ENCODE measurements at places on chromosomes 16 and 17. TPM values are rescaled to one million over a fixed set of nuclear protein-coding genes. Genes with fewer than 3 reads are reported as not detected.

The MRPL27 gene
- 66.7 TPM for total RNA-seq

GRCh38 chr17:39197380-39198185, at the start of gene CACNB1:
Gene CACNB1, minus strand, starts transcription at chr17:39197669. Its CDS starts 174 bp downstream, at chr17:39197495.
- DNase-seq, result peak; percentile 85

DNA sequence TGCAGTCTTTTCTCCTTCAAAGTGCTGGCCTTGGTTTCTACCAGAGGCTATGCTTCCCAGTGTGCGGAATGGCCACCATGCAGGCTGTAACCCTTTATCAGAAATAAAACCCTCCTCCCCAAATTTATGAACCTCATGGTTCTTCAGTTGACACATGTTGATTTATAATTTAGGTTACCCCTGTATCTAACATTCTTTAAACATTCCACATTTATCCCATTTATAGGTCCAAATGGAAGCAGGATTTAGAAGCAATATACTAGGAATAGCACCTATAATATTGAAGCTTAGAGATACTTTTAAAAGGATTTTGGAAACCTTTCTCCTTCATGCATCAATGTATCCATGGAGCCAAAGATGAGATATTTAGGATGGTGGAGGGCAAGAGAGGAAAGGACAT, 438.8 kb upstream of the C16orf82 start:
- DNase-seq, result no peak

DNA sequence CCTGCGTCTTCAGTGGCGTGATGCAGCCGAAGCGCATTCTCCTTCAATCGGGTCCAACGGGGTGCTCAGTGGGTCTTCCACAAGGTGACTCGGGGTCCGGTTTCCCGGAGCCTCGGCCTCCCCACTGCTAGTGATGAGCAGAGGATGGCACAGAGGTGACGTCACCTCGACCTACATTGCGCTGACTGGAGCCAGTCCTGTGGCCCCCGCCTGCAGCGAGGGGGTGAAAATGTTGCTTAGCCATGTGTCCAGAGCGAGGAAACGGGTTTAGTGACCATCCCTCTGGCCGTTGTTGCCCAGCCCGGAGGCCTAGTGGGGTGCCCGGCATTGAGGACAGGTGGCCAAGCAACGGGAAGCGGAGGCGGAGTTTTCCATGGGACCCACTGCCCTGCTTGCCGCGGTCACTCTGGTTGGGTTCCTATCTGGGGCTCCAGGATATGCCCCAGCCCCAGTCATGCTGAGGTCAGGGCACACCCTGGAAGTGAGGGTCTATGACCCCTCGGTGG, 190.6 kb upstream of the CIBAR2 start:
- DNase-seq, result no peak

DNA sequence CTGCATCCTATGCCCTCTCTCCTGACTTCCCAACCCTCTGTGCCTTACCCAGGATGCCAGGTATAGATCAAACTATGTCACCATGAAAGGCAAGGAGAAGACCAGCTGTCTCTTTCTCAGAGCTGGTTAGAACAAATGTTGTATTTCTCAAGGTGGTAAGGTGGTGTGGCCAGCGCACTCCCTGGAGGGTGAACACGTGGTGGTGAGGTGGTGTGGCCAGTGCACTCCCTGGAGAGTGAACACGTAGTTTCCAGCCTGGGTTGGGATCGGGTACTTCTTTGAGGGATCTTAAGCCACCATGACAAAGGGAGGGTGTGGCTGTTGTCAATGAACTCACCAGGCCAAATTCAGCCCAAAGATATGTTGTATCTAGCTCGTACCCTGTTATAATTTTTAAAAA, 26.8 kb downstream of the KATNIP start:
- no peak for DNase-seq

DNA sequence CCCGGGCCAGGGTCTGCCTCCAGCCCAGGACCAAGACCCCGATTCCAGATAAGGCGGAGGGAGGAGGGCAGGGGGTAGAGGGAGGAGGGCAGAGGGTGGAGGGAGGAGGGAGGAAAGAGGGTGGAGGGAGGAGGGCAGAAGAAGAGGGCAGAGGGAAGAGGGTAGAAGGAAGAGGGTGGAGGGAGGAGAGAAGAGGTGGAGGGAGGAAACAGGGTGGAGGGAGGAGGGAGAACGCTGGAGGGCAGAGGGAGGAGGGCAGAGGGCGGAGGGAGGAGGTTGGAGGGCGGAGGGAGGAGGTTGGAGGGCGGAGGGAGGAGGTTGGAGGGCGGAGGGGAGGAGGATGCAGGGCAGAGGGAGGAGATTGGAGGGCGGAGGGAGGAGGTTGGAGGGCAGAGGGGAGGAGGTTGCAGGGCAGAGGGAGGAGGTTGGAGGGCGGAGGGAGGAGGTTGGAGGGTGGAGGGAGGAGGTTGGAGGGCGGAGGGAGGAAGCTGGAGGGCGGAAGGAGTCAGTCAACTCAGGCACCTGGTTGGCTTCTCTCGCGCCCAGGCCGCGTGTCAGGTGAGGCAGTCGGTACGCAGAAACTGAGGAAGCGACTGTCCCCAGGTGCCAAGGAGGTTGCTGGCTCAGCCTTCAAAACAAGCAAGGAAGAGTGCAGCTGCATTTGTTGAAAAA, 65.2 kb downstream of the KLHDC4 start:
- DNase-seq, result no peak

The ANKRD40CL gene
- total RNA-seq, result not detected
